ENCODE measurements at places on chromosomes 4 and X.

- peak; percentile 83 for DNase-seq
Measured at GRCh38 chr4:24244663-24245490, 339.5 kb downstream of the DHX15 start.

GRCh38 chr4:1711571-1712215 lies 426 bp downstream of the SLBP start:
- peak; percentile 55 for DNase-seq

DNA sequence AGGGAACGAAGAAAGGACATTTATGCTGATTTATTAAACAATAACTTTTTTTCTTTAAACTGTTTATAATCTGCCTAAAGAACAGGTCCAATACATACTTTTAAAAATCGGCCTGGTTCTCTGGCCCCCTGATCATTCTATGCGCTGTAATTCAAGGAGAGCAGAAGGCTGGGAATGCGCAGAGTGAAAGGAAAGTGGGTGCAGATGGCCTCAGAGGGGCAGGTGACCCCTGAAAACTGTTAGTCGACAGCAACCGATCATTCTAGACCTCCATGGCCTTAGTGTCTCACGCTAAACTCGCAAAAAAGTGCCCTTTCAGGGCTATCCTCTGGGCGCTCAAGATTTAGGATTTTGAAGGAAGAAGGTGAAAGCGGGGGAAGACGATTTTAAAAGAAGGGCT lies 2.2 kb downstream of the PDE5A start:
- no peak for DNase-seq

GRCh38 chr4:73674451-73674919 lies 54.2 kb upstream of the RASSF6 start:
- DNase-seq: no peak

- no peak for DNase-seq
Measured at GRCh38 chr4:96343836-96344235, 503.9 kb downstream of the PDHA2 start.

DNA sequence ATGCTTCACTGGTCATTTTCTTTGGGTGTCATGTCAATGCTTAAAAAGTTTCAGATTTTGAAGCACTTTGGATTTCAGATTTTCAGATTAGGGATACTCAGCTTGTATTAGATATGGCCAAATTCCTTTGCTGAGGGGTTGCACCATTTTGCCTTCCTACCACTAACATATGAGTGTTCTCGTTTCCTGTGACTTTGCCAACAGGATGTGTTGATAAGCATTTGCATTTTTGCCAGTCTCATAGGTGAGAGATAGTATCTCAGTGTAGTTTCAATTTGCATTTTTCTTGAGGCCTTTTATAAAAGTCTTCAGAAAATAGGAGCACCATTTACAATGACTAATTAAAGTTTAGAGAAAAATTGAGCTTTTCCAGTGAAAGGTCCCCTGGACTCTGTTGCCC lies 71.6 kb upstream of the CLCN4 start:
- no peak for DNase-seq

- DNase-seq: no peak
Measured at GRCh38 chr4:1209821-1210220, 37.4 kb upstream of the SPON2 start.

GRCh38 chr4:70895405-70895804 lies 6.8 kb upstream of the MOB1B start:
- DNase-seq: no peak

DNA sequence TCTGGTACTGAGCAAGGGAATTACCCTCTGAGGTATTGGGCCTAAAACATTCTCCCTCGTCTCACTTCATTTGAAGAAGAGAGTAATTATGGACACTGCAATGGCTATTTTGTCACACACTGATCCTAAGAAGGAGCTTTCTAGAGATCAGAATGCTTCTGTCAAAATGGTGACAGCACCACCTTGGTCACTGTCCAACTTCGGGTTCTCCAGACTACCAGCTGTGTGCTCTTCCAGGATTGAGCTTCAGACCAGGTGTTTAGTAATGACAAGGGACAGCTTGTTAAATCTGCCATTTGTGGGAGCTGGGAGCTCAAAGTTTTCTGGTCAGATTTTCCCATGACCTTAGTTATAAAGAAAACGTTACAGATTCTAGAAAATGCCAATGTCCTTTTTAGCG lies 105.4 kb downstream of the POLA1 start:
- DNase-seq: no peak

- DNase-seq: no peak
Measured at GRCh38 chr4:3803946-3804345, 37.8 kb downstream of the ADRA2C start.

GRCh38 chr4:152245680-152246079 lies 290.2 kb downstream of the FBXW7 start:
- no peak for DNase-seq

GRCh38 chr4:26905172-26905571 lies 44.5 kb downstream of the STIM2 start:
- no peak for DNase-seq

DNA sequence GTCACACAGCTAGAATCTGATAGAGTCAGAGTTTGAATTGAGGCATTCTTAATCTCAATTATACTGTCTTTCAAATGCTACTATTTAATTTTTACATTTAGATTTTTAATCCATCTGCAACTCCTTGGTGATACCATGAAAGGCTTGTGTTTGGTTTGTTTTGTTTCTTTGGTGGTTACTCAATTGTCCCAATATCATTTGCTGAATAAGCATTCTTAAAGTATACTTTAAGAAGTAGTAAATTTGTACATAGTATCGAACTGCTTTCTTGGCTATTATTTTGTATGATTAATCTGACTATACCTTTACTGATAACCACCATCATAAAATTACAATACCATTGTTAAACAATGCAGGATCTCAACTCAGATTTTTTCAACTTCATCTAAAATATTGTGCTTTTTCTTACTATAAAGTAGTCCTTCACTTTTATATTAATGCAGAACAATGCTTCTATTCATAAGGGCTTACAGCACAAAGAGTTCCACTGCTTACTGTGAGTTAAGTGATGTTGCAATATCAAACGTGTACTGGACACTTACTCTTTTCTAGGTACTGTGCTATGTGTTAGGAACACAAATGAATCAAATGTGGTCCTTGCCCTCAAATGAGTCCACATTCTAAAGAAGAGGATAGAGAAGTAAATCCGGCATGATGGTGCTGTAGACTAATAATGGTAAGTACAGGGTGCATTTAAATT lies 111.2 kb upstream of the GRIA3 start:
- DNase-seq: no peak

- DNase-seq: no peak
Measured at GRCh38 chrX:112630187-112630586, 49.6 kb downstream of the LHFPL1 start.

DNA sequence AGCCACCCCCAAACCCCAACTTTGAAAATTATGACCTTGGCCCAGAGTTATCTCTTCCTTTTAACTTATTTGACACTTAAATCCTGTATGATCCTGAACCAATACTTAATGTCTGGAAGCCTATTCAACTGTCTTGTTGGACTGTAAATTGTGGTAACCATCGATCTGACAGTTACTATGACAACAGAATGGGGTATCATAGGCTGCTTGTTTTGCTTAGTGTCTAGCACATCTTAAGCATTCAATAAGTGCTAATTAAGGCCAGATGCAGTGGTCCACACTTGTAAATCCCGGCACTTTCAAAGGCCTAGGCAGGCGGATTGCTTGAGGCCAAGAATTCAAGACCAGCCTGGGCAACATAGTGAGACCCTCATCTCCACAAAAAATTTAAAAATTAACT lies 175.0 kb downstream of the APBB2 start:
- DNase-seq: no peak

GRCh38 chr4:31160146-31160545 lies 440.0 kb downstream of the PCDH7 start:
- DNase-seq: no peak

- no peak for DNase-seq
Measured at GRCh38 chrX:28843817-28844216, 256.6 kb downstream of the IL1RAPL1 start.

GRCh38 chr4:5760936-5761480 lies 50.0 kb downstream of the EVC start:
- no peak for DNase-seq

DNA sequence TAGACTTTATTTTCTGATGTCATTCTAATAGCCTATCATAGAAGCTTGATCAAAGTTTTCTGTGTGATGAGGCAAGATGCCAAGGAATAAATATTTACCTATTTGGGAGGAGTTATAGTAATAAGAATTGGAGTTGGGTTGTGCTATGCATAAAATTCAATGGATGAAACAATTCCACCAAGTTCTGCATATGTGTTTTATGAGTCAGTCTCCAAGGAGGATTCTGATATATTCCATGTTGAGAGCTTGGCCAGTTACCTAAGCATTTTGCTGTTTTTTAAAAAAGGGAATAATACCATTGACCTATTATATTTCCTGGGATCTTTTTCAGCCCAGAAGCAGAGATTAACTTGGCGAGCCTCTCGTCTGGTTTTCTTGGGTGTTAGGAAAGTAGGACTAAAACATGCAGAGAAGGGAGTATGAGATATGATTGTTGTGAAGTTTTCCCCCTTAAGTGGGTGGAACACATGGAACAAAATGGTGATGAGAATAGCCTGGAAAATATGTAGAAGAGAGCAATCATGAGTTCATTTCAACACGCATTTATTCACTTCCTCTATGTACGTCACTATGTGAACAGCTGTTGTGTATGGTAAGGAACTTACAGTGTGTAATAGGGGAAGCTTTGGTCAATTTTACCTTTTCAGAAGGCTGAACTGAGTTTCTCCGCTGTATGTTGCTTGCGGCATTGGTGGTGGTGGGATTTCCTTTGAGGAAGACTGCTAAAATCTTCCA lies 39.2 kb downstream of the POLA1 start:
- DNase-seq: no peak

GRCh38 chr4:185656467-185656931 lies 121.2 kb upstream of the PDLIM3 start:
- no peak for DNase-seq

DNA sequence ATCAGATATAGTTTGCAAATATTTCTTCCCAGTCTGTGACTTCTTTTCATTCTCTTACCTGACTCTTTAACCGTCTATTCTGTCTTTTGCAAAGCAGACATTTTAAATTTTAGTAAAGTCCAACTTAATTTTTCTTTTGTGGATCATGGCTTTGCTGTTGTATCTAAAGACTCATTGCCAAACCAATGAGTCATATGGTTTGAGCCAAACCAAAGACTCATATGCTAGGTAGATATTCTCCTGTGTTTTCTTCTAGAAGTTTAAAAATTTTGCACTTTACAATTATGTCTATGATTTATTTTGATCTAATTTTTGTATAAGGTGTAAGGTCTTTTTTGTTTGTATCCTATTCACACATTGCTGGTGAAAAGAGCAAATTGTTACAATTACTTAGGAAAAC lies 446.8 kb downstream of the ANKRD50 start:
- no peak for DNase-seq

- DNase-seq: no peak
Measured at GRCh38 chrX:721354-721753, 90.8 kb downstream of the SHOX start.

- DNase-seq: no peak
Measured at GRCh38 chr4:152591876-152592275, 56.0 kb upstream of the FBXW7 start.

DNA sequence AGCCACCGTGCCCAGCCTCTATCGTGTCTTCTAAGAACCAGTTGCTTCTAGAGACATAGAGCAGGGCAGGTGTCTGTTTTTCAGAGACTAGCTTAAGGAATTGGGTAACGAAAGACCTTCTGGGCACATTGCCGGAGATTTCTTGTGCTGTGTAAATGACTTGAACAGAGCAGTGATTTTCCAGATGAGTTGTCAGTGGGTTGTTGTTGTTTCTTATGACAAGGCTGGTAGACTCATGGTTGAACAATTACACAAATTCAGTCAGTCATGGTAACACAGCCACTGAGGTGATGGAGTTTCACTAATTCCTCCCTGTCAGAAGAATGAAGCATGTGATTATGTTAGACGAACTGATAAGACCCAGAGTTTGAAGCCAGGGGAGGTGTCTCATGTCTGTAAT lies 20.5 kb upstream of the DDX3X start:
- DNase-seq: no peak

DNA sequence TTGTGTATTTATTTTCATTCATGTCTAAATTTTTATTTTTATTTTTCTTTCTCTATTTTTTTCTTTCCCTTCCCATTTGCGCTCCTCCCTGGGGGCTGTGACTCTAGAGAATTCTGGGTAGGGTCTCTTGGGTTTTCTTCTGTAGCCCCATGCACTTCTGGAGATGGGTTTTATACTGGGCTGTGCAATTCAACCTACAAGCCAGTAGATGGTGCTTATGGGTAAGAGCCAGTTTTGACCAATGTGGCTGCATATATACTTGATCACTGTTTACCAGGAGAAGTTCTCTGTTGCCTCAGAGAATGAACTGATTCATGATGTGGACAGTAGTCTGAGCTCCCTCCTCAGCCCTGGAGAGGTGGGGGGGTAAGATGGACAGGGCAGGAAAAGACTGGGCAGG lies 614.6 kb downstream of the PCDH19 start:
- DNase-seq: no peak

GRCh38 chr4:122619611-122620010 lies 1.3 kb downstream of the IL21 start:
- no peak for DNase-seq

DNA sequence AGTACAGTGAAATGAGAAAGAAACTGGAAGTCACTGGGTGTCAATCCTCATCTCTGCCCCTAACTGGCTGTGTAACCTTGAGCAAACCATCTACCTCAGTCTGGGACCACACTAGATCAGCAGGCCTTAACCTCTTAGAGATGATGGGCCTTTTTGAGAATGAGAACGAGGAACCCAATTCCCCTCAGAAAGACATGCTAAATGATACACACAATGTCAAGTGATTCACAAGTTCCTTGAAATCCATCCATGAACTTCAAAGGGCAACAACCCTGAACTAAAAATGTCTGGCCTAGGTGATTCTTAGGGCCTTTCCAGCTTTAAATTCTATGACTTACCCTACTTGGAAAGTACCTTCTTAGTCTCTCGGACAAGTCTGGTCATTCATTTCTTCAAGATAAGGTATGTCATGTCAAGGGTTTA lies 47.4 kb downstream of the ACSL4 start:
- no peak for DNase-seq

- no peak for DNase-seq
Measured at GRCh38 chrX:46811121-46811520, 25.7 kb upstream of the RP2 start.

DNA sequence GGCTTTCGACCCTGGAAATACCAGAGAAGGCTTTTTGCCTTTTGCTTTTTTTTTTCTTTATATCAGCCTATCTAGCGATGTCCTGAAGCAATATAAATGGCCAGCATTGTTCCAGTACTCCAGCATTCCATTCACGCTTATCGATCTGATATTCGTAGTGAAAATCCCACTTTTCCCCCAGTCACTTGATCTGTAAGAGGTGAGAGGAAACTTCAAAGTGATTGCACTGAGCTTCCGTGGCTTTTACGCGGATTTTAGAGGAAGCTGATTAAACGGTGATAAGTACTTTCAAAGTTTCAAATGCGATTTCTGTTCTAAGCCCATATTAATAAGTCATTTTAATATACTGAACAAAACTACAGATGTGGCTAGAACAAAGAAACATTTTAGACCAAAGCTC lies 725.5 kb downstream of the TRIML1 start:
- DNase-seq: no peak

Data from gastrocnemius medialis (tissue), 4 donors.